ENCODE measurements at places on chromosomes 1 and 21. TPM values are rescaled to one million over a fixed set of nuclear protein-coding genes. Genes with fewer than 3 reads are reported as not detected.
A peak's percentile ranks its signal among the peaks of the same experiment; 100 is the strongest.

DNA sequence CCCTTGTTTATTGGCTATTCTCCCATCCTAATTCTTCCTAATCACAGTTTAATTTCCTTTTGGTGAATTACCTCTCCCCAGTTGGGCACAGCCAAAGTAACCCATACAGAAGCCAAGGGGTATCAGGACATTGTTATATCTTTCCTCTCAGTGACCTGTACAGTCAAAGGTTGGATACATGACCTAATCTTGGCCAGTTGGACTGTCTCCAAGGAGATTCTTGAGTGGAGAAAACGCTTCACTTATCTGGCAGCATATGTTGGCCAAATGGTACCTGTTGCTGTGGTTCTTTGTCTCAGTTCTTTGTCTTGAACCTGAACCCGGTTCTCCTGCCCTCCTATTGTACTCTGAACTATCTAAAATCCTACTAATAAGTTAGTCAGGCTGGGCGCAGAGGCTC lies 15.3 kb upstream of the TBCE start:
- no peak for DNase-seq

- DNase-seq, result peak; percentile 56
These were observed at the start of gene NCF2 for GRCh38 chr1:183590244-183591191. TSS of gene NCF2 (minus strand) at chr1:183590459. CDS start at chr1:183590329, 130 bp downstream.

DNA sequence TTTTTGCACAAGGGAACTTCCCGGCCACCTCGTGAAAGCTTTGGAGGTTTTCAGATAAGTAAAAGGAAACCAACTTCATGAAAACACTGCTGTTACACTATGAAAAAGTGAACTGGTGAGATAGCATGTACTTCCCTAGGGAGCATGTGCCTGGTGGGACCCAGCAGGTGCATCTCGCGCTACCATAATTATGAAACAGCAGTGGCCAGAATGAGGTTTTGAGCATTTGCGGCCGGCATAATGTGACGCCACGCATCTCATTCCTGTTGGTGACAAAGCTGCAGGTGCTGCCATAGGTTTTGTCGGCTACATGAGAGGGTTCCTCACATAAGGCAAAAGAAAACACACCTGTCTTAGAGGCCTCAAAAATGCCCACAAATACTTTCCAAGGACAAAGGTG lies 1.7 kb downstream of the KRTAP10-3 start:
- DNase-seq, result no peak

GRCh38 chr1:37722181-37723071 lies 30.1 kb downstream of the CDCA8 start:
- no peak for DNase-seq

Gene PPFIA4
- total RNA-seq, result 33.4 TPM

DNA sequence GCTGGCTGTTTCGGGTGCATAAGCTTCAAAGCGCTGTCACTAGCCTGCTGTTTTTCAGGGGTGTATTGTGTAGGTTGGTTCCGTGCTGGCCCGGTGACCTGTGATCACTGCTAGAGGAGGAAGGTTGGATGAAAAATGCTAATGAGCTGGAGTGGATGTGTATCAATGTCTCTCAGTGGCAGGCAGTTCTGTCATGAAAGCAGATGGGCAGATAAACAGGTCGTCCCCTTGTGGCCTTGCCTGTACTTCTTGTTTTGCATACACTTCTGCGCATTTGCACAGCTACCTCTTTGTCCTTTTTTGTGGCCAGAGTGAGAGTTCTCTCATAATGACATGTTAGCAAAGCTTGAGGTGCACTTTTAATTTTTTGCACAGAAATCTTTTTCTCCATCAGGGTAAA lies 2.9 kb downstream of the SELENON start:
- no peak for DNase-seq

Gene MROH7
- total RNA-seq, result 0.16 TPM

GRCh38 chr1:214854126-214854875 lies 228.2 kb upstream of the KCNK2 start:
- no peak for DNase-seq

Gene ADAMTS4
- total RNA-seq, result 0.09 TPM

Gene AADACL3
- total RNA-seq, result not detected

GRCh38 chr1:3774946-3775489 lies 2.5 kb downstream of the SMIM1 start:
- DNase-seq, result no peak

- DNase-seq, result no peak
These were observed 5.0 kb downstream of the HPDL start for GRCh38 chr1:45331436-45332345.

GRCh38 chr1:59432531-59433439 lies 135.9 kb downstream of the FGGY start:
- no peak for DNase-seq

Gene MRPL9
- total RNA-seq, result 159 TPM

Gene TFF2
- total RNA-seq, result not detected

Gene NES
- not detected for total RNA-seq

- DNase-seq, result no peak
These were observed 157.2 kb upstream of the NFIA start for GRCh38 chr1:60924964-60925798.

GRCh38 chr1:81004011-81004410 lies 796.7 kb upstream of the ADGRL2 start:
- DNase-seq, result no peak

GRCh38 chr1:102535829-102536505 lies 539.2 kb upstream of the OLFM3 start:
- no peak for DNase-seq

- no peak for DNase-seq
These were observed 1.5 kb downstream of the TTC34 start for GRCh38 chr1:2799811-2800663.

DNA sequence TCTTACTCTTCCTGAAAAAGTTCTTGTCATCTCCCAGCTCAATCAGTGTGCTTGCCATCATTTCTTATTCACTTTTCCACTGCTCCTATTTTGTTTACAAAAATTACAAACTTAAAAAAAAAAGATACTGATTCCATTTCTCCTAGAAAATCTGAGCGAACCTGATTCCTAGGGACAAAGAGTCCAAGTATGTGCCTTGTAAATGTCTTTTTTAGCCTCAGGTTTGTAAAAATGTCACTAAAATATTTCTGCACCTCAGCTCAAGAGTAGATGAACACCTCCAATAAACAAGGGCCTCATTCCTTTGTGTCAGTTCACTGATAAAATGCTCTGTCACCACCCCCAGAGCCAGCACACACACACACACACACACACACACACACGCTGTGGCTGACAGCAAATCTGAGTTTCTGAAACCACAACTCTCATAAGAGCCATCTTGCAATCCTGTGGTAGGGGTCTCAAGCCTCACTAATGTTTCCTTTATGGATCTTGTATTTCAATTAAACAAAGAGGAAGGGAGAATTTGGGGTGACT lies 299.2 kb downstream of the PBX1 start:
- DNase-seq, result no peak

GRCh38 chr1:24438423-24438901 lies 22.9 kb downstream of the NIPAL3 start:
- DNase-seq, result no peak

Gene ADAM30
- total RNA-seq, result not detected

DNA sequence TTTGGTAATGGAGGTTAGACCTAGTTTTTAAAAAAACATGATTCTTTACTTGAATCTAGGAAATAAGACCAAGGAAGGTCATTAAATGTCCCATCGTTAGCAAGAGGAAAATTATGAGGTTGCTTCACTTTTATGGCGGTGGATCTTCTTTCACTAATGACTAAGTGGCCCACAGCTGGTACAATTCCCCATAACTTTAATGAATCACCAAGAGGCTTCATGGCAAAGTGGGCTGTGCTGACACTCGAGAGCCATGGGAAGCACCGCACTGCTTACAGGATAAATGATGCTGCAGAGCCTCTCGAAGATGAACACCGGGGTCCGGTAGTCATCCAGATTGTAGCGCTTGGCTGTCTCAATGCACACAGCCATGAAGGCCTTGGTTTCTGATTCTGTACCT lies 108.8 kb downstream of the UBR4 start:
- DNase-seq, result no peak

Gene MAGOH
- total RNA-seq, result 89.0 TPM

Gene USH2A
- not detected for total RNA-seq

- no peak for DNase-seq
These were observed 274.6 kb downstream of the NFIA start for GRCh38 chr1:61356995-61357394.

Gene HMCN1
- 0.18 TPM for total RNA-seq

Gene PSMB2
- total RNA-seq, result 123 TPM

DNA sequence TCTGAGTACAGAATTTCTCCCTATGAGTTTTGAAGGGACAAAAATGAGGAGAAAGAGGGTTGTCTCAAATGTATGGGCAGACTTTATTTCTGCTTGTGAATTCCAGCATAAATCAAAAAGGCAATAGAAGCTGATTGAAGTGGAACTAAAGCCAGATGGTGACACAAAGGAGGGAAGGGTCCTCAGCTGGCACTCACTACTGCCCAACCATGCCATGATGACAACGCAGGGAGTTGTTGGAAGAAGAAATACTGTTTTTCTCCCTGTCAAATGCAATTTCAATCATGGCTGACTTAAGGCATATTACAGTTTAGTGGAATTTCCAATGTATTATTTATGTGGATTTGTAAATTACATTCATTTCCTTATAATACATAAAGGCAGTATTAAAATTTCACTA lies 805.8 kb downstream of the ADGRL2 start:
- DNase-seq, result no peak

GRCh38 chr1:76511558-76512179 lies 355.6 kb upstream of the ST6GALNAC5 start:
- DNase-seq, result no peak

GRCh38 chr1:92883297-92883696 lies 51.5 kb downstream of the RPL5 start:
- no peak for DNase-seq

DNA sequence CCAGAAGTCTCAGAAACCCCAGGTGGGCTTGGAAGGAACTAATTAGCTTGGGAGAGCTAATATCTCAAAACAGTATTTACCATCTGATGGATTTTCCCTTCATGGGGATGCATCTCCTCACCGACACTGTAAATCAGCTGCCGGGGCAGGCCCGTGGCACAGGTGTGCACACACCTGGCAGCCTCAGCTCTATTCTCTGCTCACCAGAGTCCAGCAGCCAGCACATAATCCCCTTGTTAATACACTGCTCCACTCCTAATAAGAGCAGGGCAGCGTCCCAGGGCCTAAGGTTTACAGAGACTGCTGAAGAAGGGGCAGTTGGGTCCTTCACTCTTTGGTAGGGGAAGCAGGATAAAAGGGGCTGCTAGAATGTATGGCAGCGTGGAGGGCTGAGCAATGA lies 200.0 kb downstream of the TOMM20 start:
- DNase-seq, result no peak

Gene GFI1
- 99.4 TPM for total RNA-seq

- no peak for DNase-seq
These were observed 20.2 kb downstream of the TYW3 start for GRCh38 chr1:74753104-74753503.

DNA sequence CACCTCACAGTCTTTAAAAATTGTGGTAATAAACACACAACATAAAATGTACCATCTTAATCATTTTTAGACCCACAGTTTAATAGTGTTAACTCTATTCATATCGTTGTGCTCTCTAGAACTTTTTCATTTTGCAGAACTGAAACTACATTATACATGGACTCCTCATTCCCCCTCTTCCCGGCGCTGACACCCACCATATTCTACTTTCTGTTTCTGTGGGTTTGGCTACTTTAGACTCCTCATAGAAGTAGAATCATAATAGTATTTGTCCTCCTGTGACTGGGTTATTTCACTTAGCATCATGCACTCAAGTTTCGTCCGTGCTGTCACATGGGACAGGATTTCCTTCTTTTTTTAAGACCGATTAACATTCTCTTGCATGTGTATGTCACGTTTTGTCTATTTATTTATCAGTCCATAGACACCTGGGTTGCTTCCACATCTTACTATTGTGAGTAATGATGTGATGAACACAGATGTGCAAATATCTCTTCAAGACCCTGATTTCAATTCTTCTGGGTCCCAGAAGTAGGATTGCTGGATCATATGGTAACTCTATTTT lies 62.9 kb upstream of the TMPRSS2 start:
- no peak for DNase-seq

- no peak for DNase-seq
These were observed 415.1 kb downstream of the LRRIQ3 start for GRCh38 chr1:73782901-73783300.

Gene COL6A1
- total RNA-seq, result 0.23 TPM

DNA sequence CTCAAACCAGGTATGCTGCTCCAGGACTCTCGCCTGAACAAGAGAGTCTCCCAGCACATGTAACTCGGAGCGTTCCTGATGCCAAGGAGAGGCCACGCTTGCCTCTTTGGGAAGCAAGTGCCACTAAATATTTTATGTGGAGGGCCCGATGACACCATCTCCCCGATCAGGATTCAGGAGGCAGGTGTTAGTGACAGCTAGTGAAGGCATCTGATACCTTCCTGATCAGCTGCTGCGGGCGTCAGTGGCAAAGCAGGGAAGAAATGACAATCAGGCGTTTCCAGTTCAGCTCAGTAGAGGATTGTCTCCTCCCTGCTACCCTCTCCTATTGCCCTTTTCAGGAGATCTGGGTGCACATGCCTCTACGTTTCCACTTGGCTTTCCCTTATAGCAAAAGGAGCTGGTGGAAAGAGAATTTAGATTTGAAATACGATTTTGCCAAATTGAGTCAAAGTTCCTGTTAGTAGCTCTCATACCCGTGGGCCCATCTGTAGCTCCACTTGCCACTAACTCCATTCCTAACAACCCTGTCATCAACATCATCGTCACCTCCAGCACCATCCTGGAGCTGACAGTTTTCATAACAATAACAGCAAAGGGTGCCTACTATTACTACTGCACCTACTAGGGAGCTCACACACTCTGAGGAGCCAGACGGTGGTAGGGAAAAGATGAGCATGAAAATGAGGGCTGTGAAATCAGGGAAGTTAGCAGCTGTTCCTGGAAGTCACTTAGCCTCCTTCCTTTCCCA lies 21.6 kb downstream of the PLXNA2 start:
- no peak for DNase-seq

Gene SHISA4
- total RNA-seq, result 0.41 TPM

DNA sequence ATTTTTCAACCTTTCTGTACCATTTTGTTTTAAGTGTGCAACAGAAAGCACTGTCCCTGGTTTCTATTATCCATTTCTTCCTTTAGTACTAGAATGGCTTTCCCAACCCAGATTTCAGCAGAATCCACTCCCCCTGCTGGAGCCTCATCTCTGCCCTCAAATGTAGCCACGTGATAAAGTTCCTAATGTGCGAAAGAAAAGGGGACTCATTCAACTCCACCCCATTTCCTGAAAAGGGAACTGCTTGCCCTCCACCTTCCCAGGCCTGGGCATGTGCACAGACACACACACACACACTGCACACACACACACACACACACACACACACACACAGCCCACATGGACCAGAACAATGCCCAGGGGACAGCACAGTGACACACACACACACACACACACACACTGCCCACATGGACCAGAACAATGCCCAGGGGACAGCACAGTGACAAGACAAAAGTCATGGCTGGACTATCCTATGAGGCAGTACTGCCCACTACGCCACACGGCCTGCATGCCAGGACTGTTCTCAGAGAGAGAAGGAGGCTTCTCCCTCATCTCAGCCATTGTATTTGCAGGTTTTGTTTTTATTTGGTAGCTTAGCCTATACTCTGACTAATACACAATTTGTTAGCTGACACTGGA lies 33.2 kb downstream of the PACC1 start:
- no peak for DNase-seq

Gene NPPB
- total RNA-seq, result not detected

All from activated T-helper 2 cell treated with anti-CD3 and anti-CD28 coated beads, Interferon-gamma antibody, Interleukin-2, Interleukin-4, amounts not matched to agents 10 μg/mL and 5 μg/mL and 100 μg/mL, durations not matched to agents 14 hours and 24 hours and 36 hours (primary cell).